ENCODE measurements at places on chromosomes 4 and X.
A peak's percentile ranks its signal among the peaks of the same experiment; 100 is the strongest.

DNA sequence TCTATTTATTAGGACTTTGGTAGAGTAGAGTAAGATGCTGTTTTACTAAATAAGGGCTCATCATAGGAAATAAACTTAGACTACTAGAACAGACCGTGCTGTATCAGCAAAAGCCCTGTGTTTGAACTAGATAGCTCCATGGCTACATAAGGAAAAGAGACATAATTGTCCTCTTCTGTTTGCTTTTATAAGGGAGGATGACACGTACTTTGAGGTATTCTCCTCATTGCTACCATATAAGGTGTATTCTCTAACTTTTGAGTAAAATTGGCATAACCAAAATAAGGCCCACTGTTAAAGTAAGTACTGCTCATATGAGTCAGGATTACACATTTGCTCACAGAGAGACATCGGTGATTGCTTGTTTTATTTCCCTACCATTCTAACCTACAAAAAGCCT is 64.3 kb downstream of the PDLIM5 start:
- no peak for DNase-seq

GRCh38 chrX:74280759-74281158 is 23.2 kb upstream of the ZCCHC13 start:
- DNase-seq: no peak

GRCh38 chr4:77332696-77333270 is 175.8 kb downstream of the CCNG2 start:
- DNase-seq: peak; percentile 30

DNA sequence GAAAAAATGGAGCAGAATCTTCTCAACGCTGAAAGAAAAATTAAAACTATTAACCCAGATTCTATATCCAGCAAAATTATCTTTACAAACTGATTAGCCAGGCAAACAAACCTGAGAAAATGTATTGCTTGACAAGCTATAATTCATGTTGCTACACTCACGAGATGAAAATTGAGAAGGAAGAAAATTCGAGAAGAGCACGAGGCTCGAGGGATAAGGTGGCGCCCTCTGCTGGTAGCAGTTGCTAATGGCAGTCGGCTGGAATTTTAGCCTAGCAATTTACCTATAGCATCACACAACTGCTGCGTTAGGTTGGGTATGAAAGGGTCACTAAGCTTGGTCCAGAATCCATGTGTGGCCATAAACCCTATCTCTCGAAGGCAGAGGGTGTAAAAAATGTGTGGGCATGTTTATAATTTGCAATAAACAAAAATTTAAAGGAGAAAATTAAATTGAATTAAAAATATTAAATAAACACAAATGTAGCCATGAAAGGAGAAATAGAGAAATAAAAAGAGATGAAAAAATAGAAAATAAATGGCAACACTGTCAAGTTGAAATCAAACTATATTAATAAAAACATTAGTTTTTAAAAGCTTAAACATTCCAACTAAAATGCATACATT is 126.6 kb downstream of the PPP4R3C start:
- peak; percentile 47 for DNase-seq

GRCh38 chr4:53963336-53963735 is 101.1 kb downstream of the CHIC2 start:
- no peak for DNase-seq

DNA sequence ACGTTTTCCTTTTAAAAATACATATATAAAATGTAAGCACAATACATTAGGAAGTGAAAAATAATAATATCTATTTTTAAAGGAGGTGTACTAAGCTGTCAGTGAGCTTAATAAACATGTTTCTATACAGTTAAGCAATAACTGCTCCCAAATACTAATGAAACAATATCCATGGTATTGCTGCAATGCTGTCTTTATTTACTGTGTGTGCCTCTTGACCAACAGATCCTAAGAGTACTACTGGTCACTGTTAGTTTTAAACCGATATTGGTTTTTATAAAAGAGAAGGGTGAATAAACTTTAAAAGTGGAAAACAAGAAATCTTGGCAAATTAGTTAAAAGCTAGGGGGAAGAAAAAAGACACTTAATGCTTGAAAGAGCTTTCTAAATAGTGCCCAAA is 1029.0 kb downstream of the FSTL5 start:
- DNase-seq: no peak

- no peak for DNase-seq
Observed at GRCh38 chrX:155767051-155767875, 113.9 kb upstream of the VAMP7 start.

- peak; percentile 3 for DNase-seq
Observed at GRCh38 chrX:54042609-54043021, 1.7 kb downstream of the PHF8 start.

DNA sequence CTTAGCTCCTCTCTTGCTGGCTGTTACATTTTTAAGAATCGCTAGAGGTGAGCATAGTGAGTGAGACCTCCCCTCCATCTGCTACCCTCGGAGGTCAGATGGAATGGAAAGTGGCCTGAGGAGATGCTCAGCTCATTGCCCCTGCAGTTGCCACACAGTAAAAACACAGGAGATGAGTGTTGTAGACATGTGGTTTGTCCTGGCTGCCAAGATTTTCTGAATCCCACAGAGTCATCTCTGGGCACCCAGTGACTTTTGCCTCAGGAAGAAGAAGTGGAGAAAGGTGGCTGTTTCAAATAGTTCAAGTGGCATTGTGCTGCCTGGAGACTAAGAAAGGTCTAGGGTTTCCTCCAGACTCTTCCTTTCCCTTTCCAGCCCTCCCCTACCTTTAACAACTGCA is 271.0 kb downstream of the STK32B start:
- DNase-seq: no peak

DNA sequence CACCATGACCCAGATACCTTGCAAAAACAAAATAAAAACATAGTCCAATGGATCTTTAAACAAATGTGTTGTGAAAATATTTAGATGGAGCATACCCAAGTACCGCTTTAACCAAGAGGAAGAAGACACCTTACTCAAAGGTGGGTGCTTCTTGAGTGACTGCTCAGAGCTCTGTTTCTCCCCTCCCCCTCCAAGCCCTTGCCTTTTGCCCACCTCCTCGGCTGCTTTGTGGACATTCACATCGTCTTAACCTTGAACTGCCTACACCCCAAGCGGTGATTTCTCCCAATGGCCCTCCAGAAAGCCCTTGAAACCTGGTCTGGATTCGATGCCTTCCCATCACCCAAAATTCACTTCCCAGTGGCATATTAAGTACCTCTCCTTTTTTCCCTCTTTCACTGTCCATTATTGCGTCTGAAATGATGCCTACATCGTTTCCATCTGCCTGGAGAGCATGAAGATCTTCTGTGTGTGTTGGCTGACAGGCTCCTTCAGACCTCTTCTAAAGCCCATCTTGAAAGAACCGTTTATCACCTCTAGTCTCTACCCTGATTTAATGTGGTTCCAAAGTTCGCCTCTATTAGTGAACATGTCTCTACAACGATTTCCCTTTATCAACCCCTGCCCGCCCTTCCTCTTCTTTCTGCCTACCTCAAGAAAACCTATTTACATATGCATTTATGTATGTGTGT is 968 bp downstream of the GPRIN3 start:
- no peak for DNase-seq

GRCh38 chrX:53303195-53303594 is 21.8 kb upstream of the IQSEC2 start:
- DNase-seq: no peak

DNA sequence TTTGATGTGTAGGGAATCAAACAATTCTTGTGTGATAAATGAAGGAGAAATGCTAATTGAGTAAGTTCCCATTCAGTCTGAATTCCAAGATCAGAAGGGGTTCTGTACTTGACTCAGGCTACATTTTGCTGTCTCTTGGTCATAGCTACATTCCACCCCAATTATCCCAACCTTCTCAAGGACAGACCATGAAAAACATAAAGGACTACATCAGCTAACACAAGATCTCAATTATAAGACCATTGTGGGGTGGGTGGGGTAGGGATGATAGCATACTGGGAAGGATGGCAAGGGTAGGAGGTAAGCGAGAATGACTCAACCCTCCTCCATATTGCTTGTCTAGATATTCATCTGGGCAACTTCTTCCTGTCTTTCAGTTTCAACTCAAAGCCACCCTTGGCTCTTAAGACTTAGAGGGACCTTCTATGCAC is 87.4 kb upstream of the ETNPPL start:
- no peak for DNase-seq

DNA sequence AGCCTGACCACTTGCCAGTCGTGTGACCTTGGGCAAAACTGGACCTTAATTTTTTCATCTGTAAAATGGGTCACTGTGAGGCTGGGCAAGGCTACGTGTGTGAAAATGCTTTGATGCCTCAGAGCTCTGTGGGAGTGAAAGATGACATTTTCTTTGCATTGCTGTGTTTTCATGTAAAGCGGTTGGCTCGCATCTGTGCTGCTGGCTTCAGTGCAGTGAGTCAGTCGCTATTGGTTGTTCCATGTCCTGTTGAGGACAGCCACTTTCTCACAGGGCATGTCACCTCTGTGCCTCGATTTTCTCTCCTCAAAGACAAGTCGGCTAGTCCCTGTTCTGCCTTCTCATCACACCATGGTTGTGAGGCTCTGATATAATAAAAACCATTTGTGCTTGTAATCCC is 4.4 kb downstream of the MTMR1 start:
- no peak for DNase-seq

GRCh38 chr4:101065346-101065745 is 282.0 kb downstream of the PPP3CA start:
- no peak for DNase-seq

DNA sequence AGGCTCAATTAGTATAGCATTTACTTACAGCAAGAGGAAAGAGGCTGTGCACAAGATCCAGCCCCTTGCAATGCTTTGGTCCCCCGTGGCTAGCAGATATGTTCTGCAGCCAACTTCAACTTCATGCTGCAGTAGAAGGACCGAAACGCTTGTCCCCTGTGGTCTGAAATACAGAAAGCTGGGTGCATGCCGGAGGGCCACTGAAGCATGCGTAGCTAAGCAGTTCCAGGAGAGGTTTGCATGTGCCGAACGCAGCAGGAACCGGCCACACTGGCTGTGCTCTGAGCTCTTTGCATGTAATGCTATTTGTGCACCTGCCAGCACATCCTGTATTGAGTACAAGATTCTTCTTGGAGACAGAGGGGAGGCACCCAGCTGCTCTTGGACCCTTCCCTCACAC is 35.8 kb upstream of the SHISA3 start:
- no peak for DNase-seq

DNA sequence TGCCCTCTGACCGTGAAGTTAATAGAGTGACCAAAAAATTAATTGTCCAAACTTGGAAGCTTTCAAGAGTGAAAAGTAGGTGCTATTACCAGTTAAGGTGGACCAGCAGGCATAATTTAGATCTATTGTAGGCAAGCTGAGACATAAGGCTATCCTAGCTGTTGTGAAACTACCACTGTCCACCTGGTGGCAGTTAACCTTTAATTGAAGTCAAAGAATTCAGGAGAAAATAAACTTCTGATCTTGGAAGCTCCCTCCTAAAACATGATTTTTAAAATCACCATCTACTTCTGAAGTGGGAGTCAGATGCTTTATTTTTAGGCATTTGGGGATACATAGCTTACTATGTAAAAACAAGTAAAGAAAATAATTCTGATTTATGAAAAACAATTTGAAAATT is 636.3 kb upstream of the HTR2C start:
- no peak for DNase-seq

DNA sequence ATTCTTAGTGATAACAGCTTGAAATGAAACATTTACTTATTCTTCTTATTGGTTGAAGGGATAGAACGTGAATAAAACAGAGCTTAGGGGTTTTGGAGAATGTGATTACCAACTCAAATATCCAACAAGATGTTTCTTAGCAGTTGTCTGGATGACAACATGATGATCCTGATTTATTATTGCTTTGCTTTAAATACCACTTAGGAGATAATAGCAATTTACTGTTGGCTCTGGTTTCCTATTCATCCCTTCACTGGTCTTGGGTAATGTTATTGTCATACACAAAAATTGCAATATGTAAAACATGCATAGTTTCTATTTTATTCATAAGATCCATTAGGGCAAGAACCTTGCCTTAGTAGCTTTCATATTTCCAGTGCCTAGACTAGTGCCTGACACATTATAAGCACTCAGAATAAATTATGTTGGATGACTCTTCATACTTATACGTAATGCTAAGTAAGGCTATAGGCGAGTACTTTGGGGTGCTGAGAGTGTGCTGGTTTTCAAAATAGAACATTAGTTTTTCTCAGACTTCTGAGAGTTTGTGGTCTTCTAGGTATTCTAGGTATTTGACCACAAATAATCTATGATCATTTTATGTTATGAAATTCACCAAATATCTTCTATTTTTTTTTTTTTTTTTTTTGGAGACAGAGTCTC is 58.6 kb upstream of the PGRMC2 start:
- no peak for DNase-seq

- no peak for DNase-seq
Observed at GRCh38 chr4:125262079-125262478, 52.7 kb upstream of the FAT4 start.

DNA sequence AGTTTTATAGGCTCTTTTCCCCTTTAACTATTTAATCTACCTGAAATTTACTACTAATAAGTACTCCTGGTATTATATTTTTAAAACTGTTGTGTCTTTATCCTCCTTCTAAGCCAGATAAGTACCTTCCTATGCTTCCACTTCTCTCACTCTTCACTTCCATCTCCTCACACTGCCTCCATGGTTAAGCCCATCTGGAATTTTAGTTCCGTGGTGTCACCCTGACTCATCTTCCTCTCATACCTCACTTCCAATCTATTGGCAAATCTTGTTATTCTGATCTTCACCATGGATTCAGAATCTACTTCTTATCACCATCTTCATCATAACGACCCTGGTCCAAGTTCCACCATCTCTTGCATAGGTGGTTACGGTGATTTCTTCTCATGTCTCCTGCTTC is 32.7 kb upstream of the DAPP1 start:
- DNase-seq: no peak

DNA sequence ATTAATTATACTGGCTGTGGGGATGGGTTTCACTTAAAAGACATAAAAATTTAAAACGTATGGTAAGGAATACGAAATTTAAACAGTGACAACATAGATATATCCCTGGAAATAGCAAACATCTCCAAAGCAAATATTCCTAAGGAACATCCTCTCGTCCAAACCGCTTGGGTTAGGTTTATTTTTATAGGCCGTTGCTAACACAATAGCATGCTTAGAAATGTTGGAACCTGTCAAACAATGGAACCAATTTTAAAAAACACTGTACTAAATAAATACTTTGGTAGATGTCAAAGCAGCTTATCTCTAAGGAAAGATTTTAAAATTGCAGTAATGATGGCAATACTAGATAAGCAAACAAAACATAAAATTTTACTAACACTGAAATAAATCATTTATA is 45.4 kb downstream of the SEC24D start:
- DNase-seq: no peak

DNA sequence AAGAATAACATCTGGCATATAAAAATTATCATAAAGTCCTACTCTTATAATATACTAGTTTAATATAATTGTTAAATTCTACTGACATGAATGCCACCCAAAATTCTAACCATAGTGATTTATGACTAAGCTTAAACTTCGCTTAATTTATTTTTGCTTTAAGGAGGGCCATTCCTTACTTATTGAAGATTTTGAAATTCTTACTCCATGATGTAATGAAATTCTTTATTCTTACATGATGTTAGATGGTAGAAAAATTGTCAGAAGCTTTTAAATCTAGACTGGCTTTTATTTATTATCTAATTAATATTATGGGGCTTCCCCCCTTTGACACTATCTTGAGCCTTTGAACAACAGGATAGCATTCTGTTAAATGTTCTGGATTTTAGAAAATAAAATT is 19.5 kb upstream of the SUPT20HL2 start:
- DNase-seq: no peak

GRCh38 chrX:17024886-17025285 is 78.4 kb downstream of the REPS2 start:
- DNase-seq: no peak

- DNase-seq: peak; percentile 82
Observed at GRCh38 chrX:70454441-70455365, 10.1 kb downstream of the DLG3 start.

GRCh38 chr4:181569553-181569952 is 673.6 kb upstream of the TENM3 start:
- DNase-seq: no peak

All from stimulated activated effector memory CD8-positive, alpha-beta T cell treated with anti-CD3 and anti-CD28 coated beads, Interleukin-12 subunit alpha, Interleukin-12 subunit beta, amount 100 ng/mL, for 72 hours (primary cell).